ENCODE measurements at places on chromosomes 16 and 17.
A peak's percentile ranks its signal among the peaks of the same experiment; 100 is the strongest.

GRCh38 chr17:50892101-50892776, 26.1 kb upstream of the TOB1 start:
- no peak for DNase-seq

DNA sequence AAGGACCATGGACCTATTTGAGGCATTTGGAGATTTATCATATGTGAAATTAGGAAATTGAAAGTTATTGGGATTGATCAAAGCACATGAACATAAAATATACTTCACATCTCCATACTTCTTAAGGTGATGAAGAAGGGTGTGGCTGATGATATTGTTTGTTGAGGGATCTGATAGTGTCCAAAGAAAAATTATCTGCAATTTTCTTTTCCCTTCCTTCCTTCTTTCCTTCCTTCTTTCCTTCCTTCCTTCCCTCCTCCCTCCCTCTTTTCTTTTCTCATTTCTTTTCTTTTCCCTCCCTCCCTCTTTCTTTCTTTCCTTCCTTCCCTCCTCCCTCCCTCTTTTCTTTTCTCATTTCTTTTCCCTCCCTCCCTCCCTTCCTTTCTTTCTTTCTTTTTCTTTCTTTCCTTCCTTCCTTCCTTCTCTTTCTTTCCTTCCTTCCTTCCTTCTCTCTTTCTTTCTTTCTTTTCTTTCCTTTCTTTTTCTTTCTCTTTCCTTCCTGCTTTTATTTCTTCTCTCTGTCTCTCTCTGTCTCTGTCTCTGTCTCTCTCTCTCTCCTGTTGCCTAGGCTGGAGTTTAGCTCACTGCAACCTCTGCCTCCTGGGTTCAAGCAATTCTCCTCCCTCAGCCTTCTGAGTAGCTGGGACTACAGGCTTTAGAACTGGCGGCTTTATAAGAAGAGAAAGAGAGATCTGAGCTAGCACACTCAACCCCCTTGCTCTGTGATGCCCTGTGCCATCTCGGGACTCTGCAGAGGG, 20.9 kb upstream of the ITPRIPL2 start:
- no peak for DNase-seq

- DNase-seq = no peak
Observed at GRCh38 chr17:15462976-15463772, 4.2 kb downstream of the CDRT4 start.

DNA sequence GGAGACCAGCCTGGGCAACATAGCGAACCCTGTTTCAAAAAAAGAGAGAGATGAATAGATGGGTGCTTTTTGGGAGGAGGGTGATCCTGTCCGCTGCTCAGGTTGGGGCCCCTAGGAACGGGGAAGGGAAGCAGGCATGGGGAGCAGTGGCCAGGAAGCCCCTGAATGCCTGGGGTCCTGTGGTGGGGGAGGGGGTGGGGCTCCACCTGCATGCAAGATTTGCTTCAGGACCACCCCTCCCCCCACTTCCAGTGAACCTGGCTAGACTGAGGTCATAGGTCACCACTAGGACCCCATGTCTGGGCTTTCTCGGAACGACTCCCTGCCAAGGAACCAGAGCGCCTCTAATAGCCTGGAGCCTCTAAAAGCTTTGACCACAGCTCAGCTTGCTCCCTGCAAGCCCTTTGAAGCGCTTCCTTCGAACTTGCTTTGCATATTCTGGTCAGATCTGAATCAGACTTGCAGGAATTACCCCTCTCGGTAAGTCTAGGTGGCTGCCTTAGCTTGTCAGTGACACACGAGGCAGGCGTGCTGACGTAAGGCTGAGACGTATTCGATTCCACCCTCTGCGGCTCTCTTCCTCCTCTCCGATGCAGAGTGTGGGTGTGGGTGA, 3.7 kb downstream of the SOCS3 start:
- DNase-seq = peak; percentile 75

DNA sequence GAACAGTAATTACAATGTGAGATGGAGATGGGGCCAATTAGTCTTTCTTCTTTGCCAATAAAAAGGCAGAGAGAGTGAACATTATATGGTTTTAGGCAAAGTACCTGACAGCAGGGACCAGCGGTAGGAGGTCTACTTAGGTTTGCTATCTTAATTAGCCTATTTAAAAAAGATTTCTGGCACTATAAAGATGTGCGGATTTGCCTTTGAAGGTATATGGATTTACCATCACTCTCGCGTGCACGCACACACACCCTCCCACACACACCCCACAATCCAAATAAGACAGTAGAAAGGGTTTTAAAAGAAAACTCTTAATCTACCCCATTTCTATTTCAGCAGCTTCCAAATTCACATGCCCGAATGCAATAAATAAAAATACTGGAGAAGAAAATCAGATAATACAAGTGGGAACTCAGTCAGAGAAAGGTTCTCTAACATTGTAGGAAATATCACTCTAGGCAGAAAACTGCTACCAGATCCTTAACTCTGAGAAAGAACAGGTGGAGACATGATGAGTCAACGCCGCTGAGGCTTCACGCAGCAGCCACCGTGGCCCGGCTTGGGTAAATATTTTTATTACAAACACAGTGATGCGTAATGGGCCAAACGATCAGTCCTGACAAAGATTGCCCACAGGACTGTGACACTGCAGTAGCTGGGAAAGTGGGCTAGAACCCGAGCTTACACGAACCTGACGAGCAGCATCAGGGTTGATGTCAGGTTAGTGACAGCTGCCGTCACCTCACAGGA, 66.6 kb upstream of the AXIN2 start:
- no peak for DNase-seq

Data from stimulated activated CD8-positive, alpha-beta memory T cell treated with anti-CD3 and anti-CD28 coated beads, Interleukin-4, amount 100 ng/mL, for 24 hours (primary cell).